Hair follicular keratinocyte (primary cell): ENCODE measurements at places on chromosomes 3 and 15. TPM values are rescaled to one million over a fixed set of nuclear protein-coding genes. Genes with fewer than 3 reads are reported as not detected.

The PKM gene
- total RNA-seq, result 1,490 and 1,984 TPM in 2 replicates

The C3orf85 gene
- not detected in 2 replicates for total RNA-seq

The SLC15A2 gene
- total RNA-seq, result 0.99 and 2.2 TPM in 2 replicates

The TFG gene
- 126 and 133 TPM in 2 replicates for total RNA-seq

The NTRK3 gene
- not detected in 2 replicates for total RNA-seq

The LARP6 gene
- 21.0 and 37.9 TPM in 2 replicates for total RNA-seq

The CSTA gene
- 486 and 754 TPM in 2 replicates for total RNA-seq

The DNASE1L3 gene
- total RNA-seq, result not detected in 2 replicates

The NR2E3 gene
- not detected in 2 replicates for total RNA-seq

The TNFAIP8L3 gene
- 1.1 and 1.3 TPM in 2 replicates for total RNA-seq

The INSYN1 gene
- total RNA-seq, result 0.08 and 0.42 TPM in 2 replicates

The CHST13 gene
- total RNA-seq, result not detected in 2 replicates

The CLDN16 gene
- not detected in 2 replicates for total RNA-seq

The SUSD5 gene
- under 0.01 TPM in 1 of 2 replicates, not detected in the other for total RNA-seq

The NR1I2 gene
- total RNA-seq, result 0.08 TPM in 2 replicates

The CLSTN2 gene
- total RNA-seq, result 0.53 TPM in 1 of 2 replicates, not detected in the other

The INKA1 gene
- 26.6 and 28.2 TPM in 2 replicates for total RNA-seq

The BLOC1S6 gene
- total RNA-seq, result 28.6 and 33.6 TPM in 2 replicates

The SLC35G2 gene
- 7.3 and 8.2 TPM in 2 replicates for total RNA-seq

The ATP8B4 gene
- total RNA-seq, result not detected in 2 replicates

The TRANK1 gene
- total RNA-seq, result 2.1 and 2.4 TPM in 2 replicates

The CPB1 gene
- total RNA-seq, result not detected in 2 replicates

The KNL1 gene
- 9.7 and 23.4 TPM in 2 replicates for total RNA-seq

The RAD51 gene
- total RNA-seq, result 4.2 and 15.0 TPM in 2 replicates

The RYR3 gene
- not detected in 2 replicates for total RNA-seq

The HEXA gene
- 58.7 and 70.4 TPM in 2 replicates for total RNA-seq

The ZNF620 gene
- 0.39 and 0.72 TPM in 2 replicates for total RNA-seq

The CPNE9 gene
- total RNA-seq, result not detected in 2 replicates

The CCDC13 gene
- 0.19 and 0.78 TPM in 2 replicates for total RNA-seq

The VPS18 gene
- total RNA-seq, result 22.3 and 22.4 TPM in 2 replicates

The GMPPB gene
- 49.7 and 82.6 TPM in 2 replicates for total RNA-seq

The PRKCI gene
- total RNA-seq, result 39.4 and 49.6 TPM in 2 replicates

The CD96 gene
- 0.08 TPM in 1 of 2 replicates, not detected in the other for total RNA-seq

The LRRC34 gene
- 2.3 and 10.3 TPM in 2 replicates for total RNA-seq

The APOD gene
- total RNA-seq, result 0.23 TPM in 1 of 2 replicates, not detected in the other

The STAC gene
- 4.4 and 4.9 TPM in 2 replicates for total RNA-seq

The GOLGA6D gene
- not detected in 2 replicates for total RNA-seq

The GOLGA6A gene
- total RNA-seq, result not detected in 2 replicates

The CXCR6 gene
- total RNA-seq, result not detected in 2 replicates
